ENCODE measurements at places on chromosomes 5 and 9. TPM values are rescaled to one million over a fixed set of nuclear protein-coding genes. Genes with fewer than 3 reads are reported as not detected.

ANKRD34B gene
- total RNA-seq, result not detected

DNA sequence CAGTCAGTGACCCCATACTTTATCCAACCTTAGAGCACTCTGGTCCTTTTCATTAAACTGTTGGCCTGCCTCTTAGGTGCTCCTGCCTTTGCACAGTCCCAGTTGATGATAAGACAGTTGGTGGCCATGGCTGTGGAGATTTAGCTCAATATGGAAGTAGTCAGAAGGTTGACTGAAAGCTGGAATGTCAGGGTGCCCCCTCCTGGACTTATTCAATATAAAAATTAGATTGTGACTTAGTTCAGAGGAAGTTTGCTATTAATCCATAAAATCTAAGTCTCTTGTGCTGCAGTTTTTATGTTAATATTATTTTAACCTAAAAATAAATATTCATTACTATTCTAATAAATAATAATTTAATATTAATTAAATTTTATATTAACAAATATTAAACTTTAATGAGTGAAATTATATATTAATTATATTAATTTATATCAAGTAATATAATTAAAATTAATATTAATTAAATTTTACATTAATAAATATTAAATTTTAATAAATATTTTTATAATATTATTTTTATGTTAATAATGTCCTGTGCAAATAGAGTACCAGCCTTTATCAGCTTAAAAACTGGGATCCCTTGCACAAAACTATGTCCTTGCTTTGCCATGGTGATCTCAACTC lies 77.7 kb upstream of the ADAMTSL1 start:
- no peak for DNase-seq

- DNase-seq, result no peak
Observed at GRCh38 chr5:160500786-160501779, 79.4 kb downstream of the PTTG1 start.

DNA sequence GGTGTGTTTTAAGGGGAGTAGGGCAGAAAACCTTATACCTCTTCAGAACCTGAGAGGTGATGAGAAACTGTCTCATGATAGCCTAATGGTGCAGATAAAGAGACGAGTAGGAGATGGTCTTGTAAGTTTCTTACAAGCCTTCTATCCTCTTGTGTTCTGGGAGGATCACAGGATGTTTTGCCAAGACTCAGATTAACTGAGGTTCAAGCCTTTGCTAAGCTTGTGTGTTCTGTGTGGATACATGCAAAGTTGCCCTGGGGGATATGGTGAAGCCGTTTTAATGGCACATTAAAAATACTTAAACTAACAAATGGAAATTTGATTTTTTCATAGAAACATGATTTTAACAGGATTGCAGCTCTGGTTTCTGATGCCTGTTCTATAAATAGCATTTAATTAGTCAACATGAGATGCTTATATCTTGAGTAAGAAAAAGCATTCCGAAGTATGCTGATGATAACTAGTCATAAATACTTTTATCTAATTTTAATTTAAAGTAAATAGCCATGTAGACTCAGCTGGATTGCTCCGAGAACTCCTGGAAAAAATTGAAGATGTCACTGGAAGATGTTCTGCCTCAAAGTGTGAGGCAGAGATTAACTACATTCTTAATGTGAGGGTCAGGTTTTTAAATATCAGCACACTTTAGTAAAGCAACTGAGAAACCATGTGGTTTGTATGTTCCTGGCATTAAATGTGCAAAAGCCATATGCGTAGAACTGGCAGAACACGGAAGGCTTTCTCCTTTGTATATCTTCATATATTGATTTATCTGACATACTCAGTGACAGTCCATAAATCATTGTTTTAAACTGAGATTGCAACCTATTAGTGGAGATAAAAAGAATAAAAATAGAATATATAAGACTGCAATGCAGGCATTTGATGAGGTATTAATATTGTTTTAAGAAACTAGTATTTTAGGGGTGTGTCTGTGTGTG lies 53.7 kb downstream of the IPO11 start:
- no peak for DNase-seq

DNA sequence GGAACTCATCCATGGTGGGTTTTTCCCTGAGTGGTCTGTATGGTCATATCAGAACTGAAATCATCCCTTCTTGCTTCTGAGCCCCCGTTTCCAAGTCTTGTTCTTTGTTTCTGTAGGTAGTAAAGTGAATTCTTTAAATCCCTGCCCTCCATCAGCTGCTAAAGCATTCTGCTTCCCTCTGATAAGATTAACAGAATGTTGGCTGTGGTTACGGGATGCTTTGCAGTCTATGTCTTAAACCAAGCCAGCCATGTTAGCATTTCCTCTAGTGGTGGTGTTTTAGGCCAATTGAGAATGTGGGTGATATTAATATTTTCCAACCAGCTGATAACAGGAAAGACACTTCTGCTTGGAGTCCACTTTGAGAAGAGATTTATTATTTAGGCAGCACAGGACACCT lies 22.0 kb upstream of the KCNIP1 start:
- no peak for DNase-seq

DNA sequence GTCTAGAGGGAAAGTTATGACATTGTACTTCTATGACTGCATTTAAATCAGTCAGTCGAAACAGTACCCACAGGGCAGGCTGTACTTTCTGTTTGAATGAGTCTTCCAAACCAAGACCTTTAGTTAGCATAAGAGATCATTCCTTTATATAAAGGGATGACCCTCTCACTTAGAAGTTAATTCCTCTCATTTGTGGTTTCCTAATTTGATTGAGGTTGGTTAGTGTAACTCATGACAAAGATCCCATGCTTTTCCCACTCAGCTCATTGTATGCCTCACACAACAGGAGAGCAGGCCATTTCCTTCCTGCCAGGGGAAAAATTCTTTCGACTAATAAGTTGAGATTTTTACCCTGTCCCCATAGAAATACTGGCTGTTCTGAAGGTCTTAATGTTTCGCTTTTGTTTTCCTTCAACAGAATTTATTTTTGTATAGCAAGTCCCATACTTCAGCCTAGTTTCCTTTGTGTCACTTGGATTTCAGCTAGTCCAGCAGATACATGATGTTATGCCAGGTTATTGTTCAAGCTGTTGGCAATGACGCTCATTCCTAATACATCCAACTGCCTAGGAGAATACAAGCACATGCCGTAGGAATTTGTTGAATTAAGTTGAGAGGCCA lies 500.7 kb downstream of the SPATA31D1 start:
- no peak for DNase-seq

- DNase-seq, result no peak
Observed at GRCh38 chr5:163347671-163348070, 89.7 kb upstream of the CCNG1 start.
